ENCODE measurements at places on chromosomes 2 and 18. TPM values are rescaled to one million over a fixed set of nuclear protein-coding genes. Genes with fewer than 3 reads are reported as not detected.

DNA sequence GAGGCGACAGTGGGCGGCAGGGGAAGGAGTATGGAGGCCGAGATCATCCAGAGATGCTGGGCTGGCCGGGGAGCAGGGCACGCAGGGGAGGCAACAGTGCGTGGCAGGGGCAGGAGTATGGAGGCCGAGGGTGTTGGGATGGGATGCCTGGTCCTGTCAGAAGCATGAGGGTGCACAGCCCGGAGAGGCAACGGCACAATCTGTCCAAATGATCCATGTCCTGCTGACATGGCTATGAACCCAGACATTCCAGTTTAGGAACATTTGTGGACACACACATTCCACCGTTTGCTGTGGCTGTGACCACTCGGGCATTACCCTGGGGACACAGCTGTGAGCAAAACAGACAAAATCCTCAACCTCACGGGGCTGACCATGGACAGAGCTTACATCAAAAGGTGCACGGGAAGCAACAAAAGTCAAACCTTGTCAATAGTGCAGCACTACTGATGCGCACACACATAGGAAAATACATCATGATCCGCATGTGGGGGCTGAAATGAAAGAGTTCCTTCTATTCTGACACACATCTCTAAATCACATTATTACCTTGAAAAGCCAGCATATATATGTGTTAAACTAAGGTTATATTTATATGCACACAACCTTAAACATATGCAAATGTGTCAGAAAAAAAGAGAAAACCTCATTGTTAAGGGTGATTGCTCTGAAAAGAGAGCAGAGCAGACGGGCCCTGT, 144.0 kb upstream of the GPC1 start:
- peak; percentile 21 for DNase-seq

- peak; percentile 40 for DNase-seq
These were observed 31.5 kb upstream of the ASNSD1 start for GRCh38 chr2:189629531-189630453.

DNA sequence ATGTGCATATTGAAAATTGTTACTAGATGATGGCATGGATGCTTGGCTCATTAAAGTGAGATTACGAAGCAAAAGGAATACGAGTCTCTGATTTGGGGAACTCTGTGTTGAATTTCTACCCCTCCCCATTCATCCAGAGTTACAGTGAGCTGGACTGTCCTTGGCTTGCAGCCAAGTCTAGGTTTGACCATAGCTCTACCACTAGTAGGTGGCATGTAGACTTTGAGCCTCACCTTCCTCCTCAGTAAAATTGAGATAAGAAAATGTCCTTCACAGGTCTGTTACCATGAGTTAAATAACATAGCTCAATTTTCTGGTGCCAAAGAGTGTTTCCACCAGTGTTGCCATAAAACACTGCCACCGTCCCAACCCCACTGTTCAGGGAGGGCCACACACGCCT, 727.6 kb upstream of the ID2 start:
- DNase-seq, result no peak

- no peak for DNase-seq
These were observed 326.6 kb upstream of the COL3A1 start for GRCh38 chr2:188647430-188648070.

GRCh38 chr2:150007815-150008430, 420.3 kb upstream of the MMADHC start:
- DNase-seq, result no peak

DNA sequence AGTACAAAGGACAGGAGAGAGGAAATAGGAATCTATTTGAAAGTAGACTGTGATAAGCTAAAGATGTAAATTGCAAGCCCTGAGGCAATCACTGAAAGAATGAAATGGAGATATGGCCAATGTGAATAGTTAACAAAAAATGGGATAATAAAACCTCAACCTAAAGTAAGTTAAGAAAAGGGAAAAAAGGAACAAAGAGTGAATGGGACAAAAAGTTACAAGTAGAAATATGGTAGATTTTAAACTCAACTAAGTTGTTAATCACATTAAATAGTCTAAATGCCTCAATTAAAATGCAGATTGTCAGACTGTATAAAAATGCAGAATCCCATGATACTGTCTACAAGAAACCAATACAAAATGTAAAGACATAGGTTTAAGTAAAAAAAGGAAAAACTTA, 165.2 kb upstream of the RBMS1 start:
- DNase-seq, result no peak

- no peak for DNase-seq
These were observed 25.4 kb downstream of the ALPK2 start for GRCh38 chr18:58603375-58604067.

Gene GPR155
- polyA plus RNA-seq, result 7.4 TPM

GRCh38 chr2:43100883-43101662, 125.3 kb downstream of the ZFP36L2 start:
- no peak for DNase-seq

All from right renal cortex interstitium (tissue), 3 donors.